ENCODE measurements at places on chromosomes 5 and 9.

- DNase-seq, result no peak
These were observed 134.6 kb upstream of the VLDLR start for GRCh38 chr9:2486988-2487387.

DNA sequence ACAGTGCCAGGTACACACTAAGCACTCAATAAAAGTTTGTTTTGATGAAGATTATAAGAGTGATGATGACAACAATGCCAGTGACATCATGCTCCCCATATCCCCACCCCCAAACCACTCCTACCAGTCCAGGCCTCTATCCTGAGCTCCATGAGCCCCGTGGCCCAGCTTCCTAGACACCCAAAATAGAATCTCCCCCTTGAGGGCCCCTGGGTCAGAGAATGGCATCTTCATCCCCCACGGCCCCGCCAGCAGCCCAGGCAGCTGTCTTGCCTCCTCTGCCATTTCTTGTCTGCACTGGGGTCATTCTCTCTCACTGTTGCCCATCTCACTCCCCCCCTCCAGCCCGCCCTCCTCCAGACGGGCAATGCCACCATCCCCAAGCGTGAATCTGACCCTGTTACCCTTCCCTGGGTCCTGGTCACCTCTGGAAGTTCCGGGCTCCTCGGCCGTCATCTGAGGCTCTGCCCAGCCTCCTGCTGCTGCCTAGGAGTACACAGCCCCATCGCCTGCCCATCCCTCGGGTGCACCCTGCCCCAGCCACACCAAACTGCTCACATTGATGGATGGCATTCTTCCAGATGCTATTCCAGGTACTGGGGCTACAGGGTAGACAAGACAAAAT is 76.8 kb upstream of the LMX1B start:
- no peak for DNase-seq

DNA sequence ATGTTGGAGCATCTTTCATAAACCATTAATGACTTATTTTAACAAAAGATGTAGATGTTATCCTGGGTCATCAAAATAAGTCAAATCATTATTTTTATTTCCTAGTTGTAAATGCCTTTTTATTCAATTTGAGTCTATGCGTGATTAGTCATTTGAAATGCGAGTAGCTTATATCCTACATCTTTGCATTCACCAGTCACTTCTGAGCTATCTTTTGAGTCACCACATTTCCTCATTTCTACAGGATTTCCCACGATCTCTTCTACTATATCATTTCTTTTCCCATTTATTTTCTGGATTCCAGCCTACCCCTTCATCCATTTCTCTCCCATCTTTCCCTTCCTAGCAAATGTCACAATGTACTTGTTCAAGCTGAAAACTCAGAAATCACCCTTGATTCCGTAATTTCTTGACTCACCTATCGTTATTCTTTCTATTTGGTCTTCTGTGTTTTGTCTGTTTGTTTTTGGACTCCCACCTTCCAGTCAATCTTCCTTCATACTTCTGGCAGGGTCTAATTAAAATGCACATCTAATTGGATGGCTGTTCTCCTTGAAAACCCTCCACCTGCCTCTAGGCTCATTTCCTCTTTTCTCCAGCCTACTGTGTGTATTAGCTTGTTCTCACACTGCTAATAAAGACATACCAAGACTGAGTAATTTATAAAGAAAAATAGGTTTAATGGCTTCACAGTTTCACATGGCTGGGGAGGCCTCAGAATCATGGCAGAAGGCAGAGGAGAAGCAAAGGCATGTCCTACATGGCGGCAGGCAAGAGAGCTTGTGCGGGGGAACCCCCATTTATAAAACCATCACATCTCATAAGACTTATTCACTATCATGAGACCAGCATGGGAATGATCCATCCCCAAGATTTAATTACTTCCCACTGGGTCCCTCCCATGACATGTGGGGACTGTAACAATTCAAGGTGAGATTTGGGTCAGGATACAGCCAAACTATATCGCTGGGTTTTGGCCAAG is 112.4 kb downstream of the MEF2C start:
- no peak for DNase-seq

DNA sequence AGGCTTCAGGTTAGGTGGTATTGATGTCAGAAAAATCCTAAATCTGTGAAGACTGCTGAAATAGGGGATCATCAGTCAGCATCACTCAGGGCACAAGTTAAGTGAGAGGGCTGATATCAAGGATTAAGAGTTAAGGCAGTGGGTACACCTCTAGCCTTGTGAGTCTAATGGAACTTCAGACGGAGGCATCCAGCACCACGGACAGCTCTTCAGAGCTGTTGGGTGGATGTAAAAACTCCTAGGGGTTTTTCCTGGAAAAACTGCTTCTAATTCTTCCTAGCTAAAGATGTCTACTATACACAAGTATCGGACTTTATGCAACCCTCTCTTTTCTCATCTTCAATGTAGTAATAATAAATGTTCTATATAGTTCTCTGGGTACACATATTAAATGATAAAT is 165.9 kb downstream of the SH3GL2 start:
- no peak for DNase-seq

- DNase-seq, result peak; percentile 43
These were observed 5.7 kb downstream of the FGD3 start for GRCh38 chr9:92952906-92953610.

GRCh38 chr9:34536685-34537084 is 13.9 kb upstream of the ENHO start:
- DNase-seq, result no peak

DNA sequence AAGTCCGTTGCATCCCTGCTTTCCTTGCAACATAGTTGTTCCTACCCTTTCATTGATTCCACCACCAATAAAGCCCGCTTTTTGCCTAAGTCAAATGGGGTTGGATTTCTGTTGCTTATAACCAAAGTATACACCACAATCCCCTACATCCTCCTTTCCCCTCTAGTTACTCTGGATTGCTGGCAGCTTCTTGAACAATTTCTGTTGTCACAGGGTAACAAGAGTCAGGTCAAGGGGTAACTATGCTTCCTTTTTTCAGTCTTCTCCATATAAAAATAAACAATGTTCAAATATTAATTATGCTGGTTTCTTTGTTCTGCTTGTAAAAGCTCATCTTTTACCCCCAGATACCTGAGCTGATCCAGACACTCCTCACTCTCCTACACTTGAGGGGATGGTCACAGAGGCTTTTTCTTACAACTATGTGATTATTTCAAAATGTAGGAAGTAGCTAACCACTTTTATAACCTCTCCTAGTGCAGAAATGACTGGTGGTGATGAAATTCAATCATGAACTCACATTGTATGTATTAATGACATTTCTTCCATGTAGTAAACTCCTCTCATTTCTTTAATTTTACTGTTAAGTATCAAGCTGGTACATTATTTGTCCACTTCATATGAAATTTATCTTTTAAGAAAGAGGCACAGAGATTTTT is 136.5 kb downstream of the SNX18 start:
- DNase-seq, result no peak

DNA sequence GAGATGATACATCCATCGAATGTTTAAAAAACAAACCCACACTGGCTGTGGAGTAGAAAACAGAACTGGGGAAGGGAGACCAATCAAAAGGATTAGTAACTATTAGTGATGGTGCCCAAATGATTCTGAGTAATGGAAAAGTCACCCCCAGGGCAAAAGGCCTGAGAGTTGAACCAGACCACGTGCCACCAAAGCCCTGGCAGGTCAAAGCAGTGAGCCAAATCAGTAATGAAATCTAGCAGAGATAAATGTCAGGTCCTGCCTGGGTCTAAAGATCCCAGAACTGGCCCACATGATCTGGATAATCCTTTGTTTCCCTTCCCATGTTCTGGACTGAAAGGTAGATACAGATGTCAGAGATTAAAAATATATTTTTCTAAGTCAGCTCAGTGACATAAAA is 9.4 kb downstream of the OTULINL start:
- DNase-seq, result no peak

GRCh38 chr9:111030492-111030891 is 7.8 kb downstream of the LPAR1 start:
- DNase-seq, result no peak

DNA sequence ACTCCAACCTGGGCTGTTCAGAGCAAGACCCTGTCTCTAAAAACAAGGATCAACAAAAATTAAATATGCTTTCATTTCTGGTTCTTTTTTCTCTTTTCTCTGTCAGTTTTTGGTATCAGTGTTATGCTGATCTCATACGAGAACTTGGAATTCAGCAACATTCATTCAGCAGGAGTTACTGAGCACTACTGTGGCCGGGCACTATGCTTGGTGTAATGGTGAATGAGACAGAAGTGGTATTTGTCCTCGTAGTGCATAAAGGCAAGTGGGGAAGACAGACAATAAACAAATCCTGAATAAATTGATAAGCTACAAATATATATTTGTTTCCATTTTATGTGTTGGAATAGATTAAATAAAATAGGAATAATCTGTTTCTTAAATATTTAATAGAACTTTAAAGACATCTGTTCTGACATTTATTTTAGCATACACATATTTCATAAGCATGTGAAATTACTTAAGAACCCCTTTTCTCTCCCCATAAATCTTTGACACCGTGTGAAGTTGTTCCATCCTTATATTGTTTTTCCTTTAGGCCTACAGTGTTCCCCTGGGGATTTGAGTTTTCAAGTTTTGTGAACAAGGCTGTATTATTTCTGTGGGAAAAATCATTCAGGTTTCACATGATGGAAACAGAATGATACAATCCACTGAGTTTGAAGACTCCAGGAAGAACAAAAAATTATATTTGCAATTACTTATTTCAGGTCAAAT is 24.6 kb downstream of the UBAP1 start:
- no peak for DNase-seq

DNA sequence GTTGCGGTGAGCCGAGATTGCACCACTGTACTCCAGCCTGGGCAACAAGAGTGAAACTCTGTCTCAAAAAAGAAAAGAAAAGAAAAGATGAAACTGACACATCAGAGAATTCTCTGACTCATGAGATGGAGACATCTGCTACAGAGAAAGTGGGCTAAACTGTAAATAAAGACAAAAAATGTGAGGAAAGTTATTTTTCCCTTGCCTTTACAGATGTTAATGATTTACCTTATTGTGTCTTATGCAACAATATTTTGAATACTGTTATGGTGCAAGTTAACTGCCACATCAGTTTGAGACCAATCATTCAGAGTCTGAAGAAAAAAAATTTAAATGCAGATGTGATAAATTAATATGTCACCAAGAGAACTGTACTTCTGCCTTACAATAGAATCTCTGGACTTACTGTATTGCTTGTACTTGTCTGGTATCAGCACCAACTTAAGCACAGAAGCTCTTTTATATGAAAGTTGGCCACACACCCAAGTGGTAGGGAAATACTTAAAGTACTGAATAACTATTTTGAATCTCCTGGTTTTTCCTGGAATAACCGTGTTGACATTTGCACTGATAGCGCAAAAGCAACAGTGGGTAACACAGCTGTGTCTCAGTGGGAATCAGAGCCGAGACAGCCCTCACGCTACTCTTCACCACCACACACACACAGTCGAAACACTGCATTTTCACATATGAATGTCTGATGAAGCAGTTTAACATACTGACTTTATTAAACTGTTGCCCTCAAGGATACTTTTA is 169.9 kb downstream of the FANCC start:
- DNase-seq, result no peak

- no peak for DNase-seq
These were observed 50.9 kb upstream of the MACIR start for GRCh38 chr5:103207653-103208052.

- DNase-seq, result no peak
These were observed 43.8 kb downstream of the UNC5A start for GRCh38 chr5:176854164-176854563.

- DNase-seq, result peak; percentile 52
These were observed 56.7 kb upstream of the CLINT1 start for GRCh38 chr5:157915638-157916037.

- no peak for DNase-seq
These were observed 581.7 kb upstream of the RIOK2 start for GRCh38 chr5:97764700-97765099.

DNA sequence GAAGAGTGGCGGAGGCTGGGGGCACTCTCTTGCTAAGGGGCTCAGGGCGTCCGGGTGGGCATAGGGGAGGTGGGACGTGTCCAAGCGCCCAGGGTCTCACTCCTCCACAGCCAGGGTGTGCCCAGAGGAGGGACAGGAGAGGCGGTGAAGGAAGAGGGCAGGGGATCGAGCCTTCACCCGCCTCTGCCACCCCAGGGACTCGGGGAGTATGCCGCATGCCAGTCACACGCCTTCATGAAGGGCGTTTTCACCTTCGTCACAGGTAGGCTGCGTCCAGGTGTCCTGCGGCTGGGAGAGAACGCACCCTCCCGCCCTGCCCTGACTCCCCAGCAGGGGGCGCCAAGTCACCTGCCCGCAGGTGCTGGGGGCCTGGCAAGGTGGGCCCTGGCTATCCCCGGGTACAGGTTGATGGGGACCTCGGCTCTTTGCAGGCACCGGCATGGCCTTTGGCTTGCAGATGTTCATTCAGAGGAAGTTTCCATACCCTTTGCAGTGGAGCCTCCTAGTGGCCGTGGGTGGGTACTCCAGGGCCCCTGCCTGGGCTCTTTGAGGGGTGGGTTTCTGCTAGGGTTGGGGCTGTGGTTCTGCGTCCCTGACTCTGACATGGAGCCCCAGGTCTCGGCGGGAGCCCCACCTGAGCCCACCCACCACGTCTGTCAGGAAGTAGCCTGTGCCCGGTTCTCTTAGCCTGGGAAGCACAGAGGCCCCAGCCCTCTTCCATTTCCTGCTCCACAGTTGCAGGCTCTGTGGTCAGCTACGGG is 552 bp downstream of the TMEM141 start:
- DNase-seq, result peak; percentile 48

- DNase-seq, result peak; percentile 22
These were observed 556 bp downstream of the PCDHGC3 start for GRCh38 chr5:141476132-141476911.

DNA sequence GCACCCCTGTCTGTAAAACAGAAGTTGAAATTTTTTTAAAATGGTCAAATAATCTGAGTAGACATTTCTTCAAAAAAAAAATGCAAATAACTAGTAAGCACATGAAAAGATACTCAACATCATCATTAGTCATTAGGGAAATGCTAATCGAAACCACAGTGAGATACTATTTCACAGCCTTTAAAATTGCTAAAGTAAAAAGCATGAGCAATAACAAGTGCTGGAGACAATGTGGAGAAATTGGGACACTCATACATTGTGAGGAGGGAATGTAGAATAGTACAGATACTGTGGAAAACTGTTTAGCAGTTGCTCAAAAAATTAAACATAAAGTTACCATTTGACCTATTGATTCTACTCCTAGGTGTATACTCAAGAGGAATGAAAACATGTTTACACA is 58.4 kb upstream of the RUSC2 start:
- no peak for DNase-seq

- DNase-seq, result no peak
These were observed 80.2 kb downstream of the PHF2 start for GRCh38 chr9:93656426-93657239.

- DNase-seq, result peak; percentile 50
These were observed 58.5 kb downstream of the ZNF462 start for GRCh38 chr9:106921341-106921899.
